ENCODE measurements at places on chromosomes 5 and 9. TPM values are rescaled to one million over a fixed set of nuclear protein-coding genes. Genes with fewer than 3 reads are reported as not detected.

Gene FSD1L
- 3.4 TPM for polyA plus RNA-seq

Gene LRRC70
- polyA plus RNA-seq, result 0.22 TPM

Gene RANBP3L
- not detected for polyA plus RNA-seq

Gene PFN3
- polyA plus RNA-seq, result not detected

Gene GABRP
- polyA plus RNA-seq, result 0.06 TPM

Gene RAD17
- 22.8 TPM for polyA plus RNA-seq

Gene NDFIP1
- polyA plus RNA-seq, result 38.2 TPM

Gene PSAT1
- 30.2 TPM for polyA plus RNA-seq

Gene PCDHAC1
- polyA plus RNA-seq, result 0.45 TPM

Gene FYB1
- polyA plus RNA-seq, result 1.0 TPM

Gene ASTN2
- 0.31 TPM for polyA plus RNA-seq

Gene TEX48
- not detected for polyA plus RNA-seq

Gene ALDH1A1
- 0.32 TPM for polyA plus RNA-seq

Gene MARVELD2
- polyA plus RNA-seq, result 17.6 TPM

Gene MLANA
- polyA plus RNA-seq, result not detected

Gene EFNA5
- 5.9 TPM for polyA plus RNA-seq

Gene BNC2
- 1.1 TPM for polyA plus RNA-seq

Gene FRMPD1
- polyA plus RNA-seq, result 0.01 TPM

Gene PCDHB15
- polyA plus RNA-seq, result 0.03 TPM

Gene CCNI2
- polyA plus RNA-seq, result 0.14 TPM

Gene TNFSF15
- polyA plus RNA-seq, result 0.89 TPM

Gene SHISAL2B
- not detected for polyA plus RNA-seq

Gene SLC36A2
- not detected for polyA plus RNA-seq

Gene SPINK7
- 0.87 TPM for polyA plus RNA-seq

Gene GLRA1
- not detected for polyA plus RNA-seq

Gene CTXN3
- 0.10 TPM for polyA plus RNA-seq

Gene EQTN
- 0.21 TPM for polyA plus RNA-seq

Gene ACTBL2
- 2.7 TPM for polyA plus RNA-seq

Gene AHRR
- polyA plus RNA-seq, result 0.24 TPM

Gene SCGB3A1
- not detected for polyA plus RNA-seq

Gene CAVIN4
- 0.18 TPM for polyA plus RNA-seq

Gene PTTG1
- 237 TPM for polyA plus RNA-seq

Gene COL27A1
- polyA plus RNA-seq, result 24.1 TPM

Gene APBA1
- polyA plus RNA-seq, result 0.89 TPM
